ENCODE measurements at places on chromosomes 1 and 21. TPM values are rescaled to one million over a fixed set of nuclear protein-coding genes. Genes with fewer than 3 reads are reported as not detected.

Gene CIART
- total RNA-seq, result 0.81 TPM

Gene EXTL1
- not detected for total RNA-seq

- DNase-seq, result no peak
Measured at GRCh38 chr1:224061436-224061835, 52.5 kb upstream of the FBXO28 start.

Gene NLRP3
- 2.6 TPM for total RNA-seq

Gene MTARC1
- not detected for total RNA-seq

- DNase-seq, result no peak
Measured at GRCh38 chr1:71264039-71264438, 183.2 kb upstream of the ZRANB2 start.

GRCh38 chr1:103274886-103275285 is 166.6 kb upstream of the COL11A1 start:
- no peak for DNase-seq

- peak; percentile 41 for DNase-seq
Measured at GRCh38 chr1:66331658-66332547, 202.1 kb upstream of the SGIP1 start.

- no peak for DNase-seq
Measured at GRCh38 chr1:22709891-22710700, 543 bp upstream of the EPHB2 start.

GRCh38 chr1:156373546-156373945 is 4.5 kb downstream of the RHBG start:
- no peak for DNase-seq

GRCh38 chr1:226051365-226051764 is 11.2 kb upstream of the H3-3A start:
- no peak for DNase-seq

Gene LCE3D
- total RNA-seq, result not detected

DNA sequence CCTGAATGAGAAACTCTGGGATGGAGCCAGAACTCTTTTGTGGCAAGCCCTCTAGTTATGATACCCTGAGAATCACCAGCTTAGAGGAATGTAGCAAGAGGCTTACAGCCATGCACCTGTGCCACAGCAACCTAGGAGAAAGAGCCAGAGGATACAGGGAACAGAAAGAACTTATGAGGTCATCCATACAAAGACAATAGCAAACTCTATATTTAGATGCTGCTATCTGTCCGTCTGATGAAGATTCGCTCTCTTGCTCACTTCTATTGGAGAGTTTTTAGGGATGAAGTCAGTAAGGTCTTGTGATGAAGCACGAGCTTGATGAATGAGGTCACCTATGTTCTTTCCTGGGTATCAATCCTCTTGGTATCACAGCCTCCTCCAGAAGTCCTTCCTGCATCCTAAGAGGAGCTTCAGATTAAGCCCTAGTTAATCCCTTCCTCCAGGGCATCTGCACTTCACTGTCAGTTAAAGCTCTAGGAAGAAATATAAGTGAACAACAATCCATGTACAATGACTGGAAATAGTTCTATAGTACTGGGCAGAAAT is 185.6 kb downstream of the DAB1 start:
- DNase-seq, result no peak

Gene LDLRAD2
- not detected for total RNA-seq

- no peak for DNase-seq
Measured at GRCh38 chr1:231332761-231333160, 4.9 kb downstream of the EXOC8 start.

Measured in CD8-positive, alpha-beta memory T cell (primary cell).